ENCODE measurements at places on chromosomes 2 and 18.
A peak's percentile ranks its signal among the peaks of the same experiment; 100 is the strongest.

DNA sequence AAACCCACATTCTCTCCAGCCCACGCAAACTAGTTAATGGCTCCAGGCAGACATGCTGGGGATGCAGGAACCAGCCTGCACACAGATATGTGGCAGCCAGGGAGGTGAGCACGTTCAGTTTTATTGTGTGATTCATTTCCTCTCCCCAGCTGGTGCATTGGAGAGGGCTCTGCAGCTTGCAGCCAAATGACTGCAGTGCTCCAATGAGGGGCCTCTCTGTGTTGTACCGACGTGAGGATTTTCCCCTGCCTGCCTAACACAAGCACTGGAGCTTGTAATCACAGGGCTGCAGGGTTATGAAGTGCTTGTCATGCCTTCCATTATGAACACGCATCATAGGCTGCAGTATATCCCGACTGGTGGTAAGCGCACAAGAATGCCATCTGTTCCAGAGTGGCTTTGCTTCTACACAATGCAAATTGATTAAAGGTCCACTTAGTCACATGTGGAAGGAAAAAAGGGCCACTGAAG, 92.3 kb upstream of the THUMPD2 start:
- peak; percentile 14 for DNase-seq

GRCh38 chr2:36357847-36358659, 2.5 kb downstream of the CRIM1 start:
- DNase-seq = peak; percentile 82

DNA sequence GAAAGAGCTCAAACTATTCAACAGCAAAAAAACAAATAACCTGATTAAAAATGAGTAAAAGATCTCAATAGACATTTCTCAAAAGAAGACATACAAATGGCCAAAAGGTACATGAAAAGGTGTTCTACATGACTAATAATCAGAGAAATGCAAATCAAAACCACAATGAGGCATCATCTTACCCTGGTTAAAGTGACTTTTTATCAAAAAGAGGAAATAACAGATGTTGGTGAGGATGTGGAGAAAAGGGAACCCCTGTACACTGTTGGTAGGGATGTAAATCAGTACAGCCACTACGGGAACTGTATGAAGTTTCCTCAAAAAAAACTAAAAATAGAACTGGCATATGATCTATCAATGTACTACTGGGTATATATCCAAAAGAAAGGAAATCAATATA, 39.8 kb upstream of the TMEM163 start:
- DNase-seq = no peak

DNA sequence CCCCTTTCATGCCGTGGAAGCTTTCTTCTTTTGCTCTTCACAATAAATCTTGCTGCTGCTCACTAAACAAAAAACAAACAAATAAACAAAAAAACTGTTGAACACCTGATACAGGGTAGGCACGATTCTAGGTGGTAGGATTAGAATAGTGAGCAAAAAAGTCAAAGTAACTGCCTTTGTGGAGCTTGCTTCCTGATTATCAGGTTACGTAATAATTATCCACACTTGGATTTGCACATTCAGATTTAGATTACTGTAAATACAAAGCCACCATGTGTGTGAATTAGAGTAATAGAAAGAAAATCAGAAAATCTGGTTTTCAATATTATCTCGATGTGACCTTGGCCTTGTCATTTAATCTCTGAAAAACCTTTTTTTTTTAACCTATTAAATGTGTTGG, 307.1 kb downstream of the NRXN1 start:
- DNase-seq = no peak

DNA sequence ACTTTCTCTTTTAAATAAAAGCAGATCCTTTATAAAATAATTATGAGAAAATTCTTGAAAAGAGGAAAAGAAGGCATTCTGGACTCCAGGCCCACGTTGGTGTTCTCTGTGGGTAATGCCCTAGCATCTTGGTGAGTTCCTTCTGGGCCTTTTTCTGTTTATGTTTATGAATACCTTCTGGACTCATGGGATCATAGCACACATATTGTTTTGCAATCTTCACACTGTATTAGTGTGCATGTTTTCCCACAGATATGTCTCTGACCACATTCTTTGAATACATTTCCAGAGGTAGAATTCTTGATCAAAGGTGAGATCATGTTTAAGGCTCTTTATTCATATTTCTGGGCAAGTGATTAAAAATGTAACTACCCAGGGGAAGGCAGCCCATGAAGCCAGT, 15.9 kb downstream of the GLI2 start:
- no peak for DNase-seq

- no peak for DNase-seq
Observed at GRCh38 chr2:64751286-64752260, 97.9 kb upstream of the SERTAD2 start.

DNA sequence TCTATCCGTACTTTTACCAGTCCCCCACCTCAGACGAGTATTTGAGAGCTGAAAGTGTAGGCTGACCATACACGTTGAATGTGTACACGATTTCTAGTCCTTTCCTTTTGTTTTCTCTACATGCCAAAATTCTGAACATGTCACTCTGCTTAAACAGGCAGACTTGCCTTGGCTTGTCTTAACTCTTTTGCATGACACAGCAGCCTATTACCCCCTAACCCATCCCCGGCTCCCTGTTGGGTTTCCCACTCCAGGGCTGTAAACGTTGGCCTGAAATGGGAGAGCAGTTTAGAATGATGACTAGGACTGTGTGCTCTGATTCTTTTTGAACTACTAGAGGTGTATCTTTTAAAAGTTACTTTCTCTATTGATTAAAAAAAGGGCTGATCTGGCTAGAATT, 19.1 kb downstream of the MTCL1 start:
- no peak for DNase-seq

GRCh38 chr2:65098741-65099140, 31.2 kb downstream of the RAB1A start:
- no peak for DNase-seq

DNA sequence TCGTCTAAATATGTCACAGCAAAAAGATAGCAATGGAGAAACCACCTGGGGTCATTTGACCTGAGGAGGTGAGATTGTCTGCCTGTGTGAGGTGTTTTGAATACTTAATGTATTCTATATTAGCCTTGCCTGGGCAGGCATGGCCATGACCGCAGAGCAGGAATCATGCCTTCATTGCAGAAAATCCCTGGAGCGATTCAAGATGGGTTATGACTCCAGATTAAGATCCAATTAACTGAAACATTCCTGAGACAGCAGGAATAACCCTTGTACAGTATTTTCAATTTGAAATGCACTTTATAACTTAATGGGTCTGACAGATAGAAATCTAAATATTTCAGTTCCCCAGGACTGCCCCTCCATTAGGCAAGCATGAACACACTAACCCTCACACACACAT, 227.3 kb upstream of the RAB6C start:
- DNase-seq = no peak

GRCh38 chr2:120511536-120511935, 165.6 kb downstream of the INHBB start:
- no peak for DNase-seq

DNA sequence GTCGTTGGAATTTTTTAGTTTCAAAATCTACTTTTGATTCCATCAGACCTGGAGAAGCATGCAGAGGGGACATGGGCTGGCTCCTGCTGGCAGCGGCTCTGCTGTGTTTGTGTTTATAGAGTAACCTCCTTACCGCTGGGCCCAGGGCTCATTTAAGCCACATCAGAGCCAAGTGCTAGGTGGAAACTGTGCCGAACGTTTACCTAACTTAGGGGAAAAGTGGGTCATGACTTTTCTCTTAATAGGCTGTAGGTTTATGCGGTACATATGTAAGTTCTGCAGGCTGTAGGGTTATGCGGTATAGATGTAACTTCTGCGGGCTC, 17.7 kb downstream of the CNDP2 start:
- DNase-seq = no peak

- DNase-seq = peak; percentile 60
Observed at GRCh38 chr18:8329186-8329771, 280.0 kb upstream of the RAB12 start.

DNA sequence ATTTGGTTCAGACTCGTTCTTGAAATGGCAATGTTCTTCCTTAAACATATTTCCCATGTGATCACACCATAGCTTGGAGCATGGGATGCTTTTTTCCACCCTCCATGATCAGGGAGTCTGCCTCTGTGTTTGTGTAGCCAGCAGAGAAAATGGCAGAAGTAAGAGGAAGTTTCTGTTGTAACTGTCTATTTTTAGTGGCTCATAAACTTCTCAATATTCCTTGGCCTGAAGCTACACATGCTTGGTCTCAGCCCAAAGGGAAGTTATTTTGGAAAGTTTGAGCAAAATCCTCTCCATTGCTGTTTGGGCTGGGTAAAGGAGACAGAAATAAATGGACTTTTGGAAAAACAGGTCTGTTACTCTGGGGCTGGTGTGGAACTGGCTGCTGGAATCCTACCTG, 33.4 kb upstream of the ITGA6 start:
- no peak for DNase-seq

DNA sequence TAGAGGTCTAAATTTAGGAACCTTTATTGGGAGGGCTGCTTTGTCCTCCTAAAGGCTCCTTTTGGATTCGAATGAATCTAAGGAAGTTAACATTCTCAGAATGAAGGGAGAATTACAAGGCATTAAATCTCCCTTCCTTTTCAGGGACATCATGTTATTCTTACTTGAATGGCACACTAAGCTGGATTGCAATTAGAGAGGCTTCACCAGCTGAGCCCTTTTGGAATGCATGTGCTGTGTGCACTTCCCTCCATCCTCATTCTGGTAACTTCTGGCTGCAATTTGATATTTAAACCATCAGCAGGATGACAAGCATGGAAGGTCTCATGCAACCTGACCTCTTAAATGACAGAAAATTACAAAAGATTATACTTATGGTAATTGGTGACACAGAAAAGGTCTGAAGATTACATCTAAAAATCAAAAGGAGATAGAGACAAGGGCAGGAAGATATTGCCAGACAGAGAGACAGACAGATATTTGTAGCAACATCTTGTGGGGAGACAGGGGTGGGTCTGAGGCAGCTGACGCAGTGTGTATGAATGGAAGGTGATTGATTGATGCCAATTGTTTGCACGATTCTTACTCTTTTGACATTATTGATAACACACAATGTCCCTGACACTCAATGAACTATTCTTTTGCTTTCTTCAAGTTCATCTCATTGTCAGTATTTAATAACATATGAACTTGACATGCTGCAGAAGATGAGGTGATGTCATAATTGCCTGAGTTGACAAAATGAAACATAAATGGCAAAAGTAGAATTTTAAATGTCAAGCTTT, 570.8 kb upstream of the GYPC start:
- DNase-seq = no peak

- no peak for DNase-seq
Observed at GRCh38 chr2:218221000-218221399, 4.0 kb downstream of the ARPC2 start.

GRCh38 chr18:67302043-67302442, 214.5 kb downstream of the DSEL start:
- peak; percentile 23 for DNase-seq

DNA sequence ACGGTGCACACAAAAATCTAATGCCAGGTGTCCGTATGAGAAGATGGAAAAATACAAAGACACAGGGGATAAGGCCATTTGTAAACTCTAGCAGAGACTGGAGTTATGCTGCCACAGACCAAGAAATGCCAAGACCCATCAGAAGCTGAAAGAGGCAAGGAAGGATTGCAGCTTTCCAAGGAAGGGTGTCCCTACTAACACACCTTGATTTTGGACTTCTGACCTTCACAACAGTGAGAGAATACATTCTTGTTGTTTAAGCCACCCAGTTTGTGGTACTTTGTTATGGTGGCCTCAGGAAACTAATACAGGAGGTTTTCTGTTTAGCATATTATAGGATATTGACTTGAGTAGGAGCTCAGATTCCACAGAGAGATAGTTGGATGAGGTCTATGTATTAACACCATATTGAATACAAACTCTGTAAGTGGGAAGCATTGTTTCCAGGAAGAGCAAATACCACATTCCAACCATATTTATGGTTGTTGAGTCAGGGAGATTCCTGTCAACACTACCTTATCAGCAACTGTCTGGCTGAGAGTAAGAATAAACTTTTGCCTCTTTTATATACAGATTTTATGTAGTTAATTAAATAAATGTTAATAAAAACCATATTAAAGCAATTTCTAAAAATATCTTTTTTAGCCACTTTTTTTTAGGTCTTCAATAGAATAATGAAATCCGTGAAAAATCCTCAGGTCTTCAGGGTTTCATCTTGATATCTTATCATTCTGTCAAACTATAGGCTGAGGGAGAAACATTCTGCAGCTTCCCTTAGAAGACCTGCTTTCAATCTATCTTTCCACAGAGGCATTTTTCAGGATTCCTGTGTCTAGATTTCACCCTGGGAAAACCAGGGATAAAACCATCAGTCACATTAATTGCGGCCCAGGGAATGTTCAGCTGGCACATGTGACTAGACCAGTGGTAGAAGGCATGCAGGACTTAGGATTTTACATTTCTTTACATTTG, 35.4 kb upstream of the HNMT start:
- DNase-seq = peak; percentile 46
